HFFc6 (cell line): ENCODE measurements at places on chromosomes 3 and 15. TPM values are rescaled to one million over a fixed set of nuclear protein-coding genes. Genes with fewer than 3 reads are reported as not detected.
A peak's percentile ranks its signal among the peaks of the same experiment; 100 is the strongest.

- no peak for DNase-seq
- H3K27me3 ChIP-seq: no peaks in the 10 kb centered on the region; the same call in 1 of the 2 replicates
- no peak overlapping the region for H3K27ac ChIP-seq
- peaks cover 12% of the 10 kb centered on the region for H3K36me3 ChIP-seq
These were observed 78.7 kb downstream of the ATP1B3 start for GRCh38 chr3:141955175-141955574.

IL17RD gene
- 0.05 to 0.31 TPM (median 0.05 TPM) in 3 replicates for total RNA-seq

DNA sequence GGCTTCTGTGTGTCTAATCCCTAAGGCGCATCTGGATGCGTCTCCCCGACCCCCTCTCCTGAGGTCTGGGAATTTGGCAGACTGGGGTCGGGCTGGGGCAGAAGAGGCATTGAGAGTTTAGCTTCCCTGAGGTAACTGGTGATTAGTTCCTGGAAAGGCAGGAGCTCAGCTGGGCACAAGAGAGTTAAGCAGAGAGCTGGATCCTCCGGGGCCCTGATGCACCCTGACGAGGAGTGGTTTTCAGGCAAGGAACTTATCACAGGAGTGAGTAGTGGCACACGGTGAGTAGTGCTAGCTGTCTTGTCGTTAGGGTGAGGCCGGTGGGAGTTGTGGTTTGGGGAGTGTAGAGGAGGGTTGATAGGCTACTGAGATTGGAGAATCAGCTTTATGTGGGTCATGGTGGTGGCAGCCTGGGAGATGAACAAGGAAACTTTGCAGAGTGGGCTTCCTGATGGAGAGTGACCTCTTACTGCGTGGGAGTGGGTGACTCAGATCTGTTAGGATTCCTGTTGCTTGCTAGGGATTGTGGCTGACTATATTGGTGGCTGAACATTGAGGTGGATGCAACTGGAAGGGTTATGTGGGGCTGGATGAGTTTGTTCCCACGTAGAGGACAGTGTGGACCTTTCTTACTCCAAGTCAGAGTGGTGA is 897 bp downstream of the RAD54L2 start:
- H3K27me3 ChIP-seq: no peaks in the 10 kb centered on the region; the same call in 1 of the 2 replicates
- peaks cover 60% of the 10 kb centered on the region for H3K4me1 ChIP-seq
- H3K27ac ChIP-seq: peak overlapping the region; percentile 91
- peak; percentile 56 for DNase-seq
- peak overlapping the region; percentile 92 for H3K4me3 ChIP-seq
- no peaks in the 10 kb centered on the region for H3K36me3 ChIP-seq

DNA sequence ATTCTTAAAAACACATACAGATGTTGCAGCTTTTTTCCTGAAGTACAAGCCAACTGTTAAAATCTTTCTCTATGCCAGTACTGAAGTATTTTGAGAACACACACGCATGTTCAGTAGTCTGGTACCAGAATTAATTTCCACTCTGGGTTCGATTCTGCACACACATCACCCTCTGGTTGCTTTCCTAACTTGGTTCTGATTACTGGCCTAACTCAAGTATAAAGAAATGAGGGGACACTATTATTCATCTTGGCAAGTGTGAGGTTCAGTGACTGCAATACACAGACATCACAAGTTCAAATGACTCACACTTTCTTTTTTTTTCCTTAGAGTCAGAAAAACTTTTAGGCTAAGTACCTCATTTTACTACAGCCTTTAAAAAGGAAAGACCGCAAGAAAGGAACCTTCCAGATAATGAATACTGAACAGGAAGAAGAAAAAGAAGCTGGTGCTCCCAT is 37.4 kb upstream of the LDHAL6B start:
- H3K4me3 ChIP-seq: peak overlapping the region; percentile 82
- H3K36me3 ChIP-seq: peaks cover 50% of the 10 kb centered on the region
- peaks cover 63% of the 10 kb centered on the region for H3K4me1 ChIP-seq

- peaks cover 13% of the 10 kb centered on the region for H3K4me1 ChIP-seq
- H3K27me3 ChIP-seq: peaks cover 43% of the 10 kb centered on the region
- peak; percentile 7 for DNase-seq
- H3K36me3 ChIP-seq: no peaks in the 10 kb centered on the region
- no peak overlapping the region; the same call in 1 of the 2 replicates for H3K4me3 ChIP-seq
These were observed 14.5 kb upstream of the SLC6A1 start for GRCh38 chr3:10977892-10978510.

DNA sequence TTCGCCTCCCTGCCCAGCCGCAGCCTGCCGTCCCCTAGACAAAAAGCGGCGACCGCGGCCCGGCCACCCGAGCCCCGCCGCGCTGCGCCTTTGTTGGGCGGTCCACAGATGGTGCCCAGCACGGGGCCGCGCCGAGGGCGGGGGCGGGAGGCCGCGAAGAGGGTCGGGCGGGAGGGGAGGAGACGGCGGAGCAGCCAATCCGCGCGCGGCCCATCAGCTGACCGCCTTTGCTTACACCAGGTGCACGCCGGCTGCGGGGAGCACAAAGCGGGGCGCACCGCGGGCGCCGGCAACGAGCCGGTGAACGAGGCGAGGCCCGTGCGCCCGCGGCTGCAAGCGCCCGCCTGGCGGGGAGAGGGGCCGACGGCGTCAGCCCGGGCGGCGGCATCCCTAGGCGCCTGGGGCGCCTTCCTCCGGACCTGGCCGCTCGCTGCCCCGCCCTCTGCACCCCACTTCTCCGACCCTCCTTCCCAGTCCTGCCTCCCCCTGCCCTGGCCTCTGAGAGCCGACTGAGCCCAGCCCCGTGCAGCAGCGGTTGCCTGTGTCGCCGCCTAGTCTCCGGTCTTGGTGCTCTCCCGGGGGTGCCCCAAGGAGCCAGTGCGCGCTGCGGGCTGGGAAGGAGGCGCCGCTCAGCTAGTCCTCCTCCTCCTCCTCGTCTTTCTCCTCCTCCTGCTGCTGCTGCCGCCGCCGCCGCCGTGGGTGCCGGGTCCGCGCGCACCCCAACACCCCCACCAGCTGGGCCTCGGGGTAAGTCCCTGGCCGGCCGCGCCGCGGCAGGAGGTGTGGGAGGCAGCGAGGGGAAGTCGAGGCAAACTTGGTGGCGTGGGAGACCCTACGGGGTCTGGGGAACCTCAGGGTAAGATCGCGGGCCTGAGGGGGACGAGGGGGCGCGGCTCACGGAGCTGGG is at the start of gene LRRN1:
Gene LRRN1, plus strand, starts transcription at position 259 of the 907 bp plus-strand sequence. CDS start 45,211 bp downstream, outside the sequence.
- no peak for DNase-seq
- H3K27ac ChIP-seq: no peak within 1 kb of the TSS
- no peak within 1 kb of the TSS for H3K4me3 ChIP-seq
- H3K36me3 ChIP-seq: 0 out of 2 replicates have a peak, but pooled peaks cover 5% of the 10 kb centered on the region
- H3K27me3 ChIP-seq: peaks cover 6% of the 10 kb centered on the region

DNA sequence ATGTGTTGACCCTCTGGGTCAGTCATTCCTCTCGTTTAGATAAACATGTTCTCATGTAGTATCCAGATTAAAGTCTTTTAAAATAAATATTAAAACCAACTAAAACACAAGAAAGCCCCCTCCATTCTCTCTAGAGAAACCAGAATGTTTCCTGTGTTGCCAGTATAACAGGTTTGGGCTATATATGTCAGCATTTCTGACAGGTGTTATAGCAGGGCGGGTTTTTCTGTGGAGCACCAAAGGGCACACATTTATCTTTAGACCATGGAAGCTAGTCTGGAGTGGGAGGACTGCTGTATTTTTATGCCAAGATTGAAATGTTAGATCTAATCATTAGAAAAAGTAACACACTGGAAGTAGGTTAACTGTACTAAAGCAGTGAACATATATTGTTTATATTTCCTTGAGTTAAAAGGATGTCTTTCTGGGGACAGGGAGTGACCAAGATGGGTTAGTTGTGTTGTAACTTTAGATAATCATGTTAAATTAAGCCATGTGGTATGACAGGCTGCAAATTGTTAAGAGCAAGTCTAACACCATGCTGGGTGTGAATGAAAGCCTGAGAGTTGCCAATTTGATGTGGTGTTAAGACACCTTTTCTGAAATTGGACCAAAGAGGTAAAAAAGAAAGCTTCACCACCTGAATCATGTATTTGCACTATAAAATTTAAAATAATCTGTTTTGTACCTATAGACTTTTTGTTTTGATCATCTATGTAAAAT is 15.6 kb downstream of the KCTD6 start:
- no peaks in the 10 kb centered on the region for H3K27me3 ChIP-seq
- no peak for DNase-seq
- no peak overlapping the region for H3K27ac ChIP-seq
- no peaks in the 10 kb centered on the region for H3K36me3 ChIP-seq
- H3K4me3 ChIP-seq: no peak overlapping the region

IL17RE gene
- 0.42 to 0.57 TPM (median 0.54 TPM) in 3 replicates for total RNA-seq

DNA sequence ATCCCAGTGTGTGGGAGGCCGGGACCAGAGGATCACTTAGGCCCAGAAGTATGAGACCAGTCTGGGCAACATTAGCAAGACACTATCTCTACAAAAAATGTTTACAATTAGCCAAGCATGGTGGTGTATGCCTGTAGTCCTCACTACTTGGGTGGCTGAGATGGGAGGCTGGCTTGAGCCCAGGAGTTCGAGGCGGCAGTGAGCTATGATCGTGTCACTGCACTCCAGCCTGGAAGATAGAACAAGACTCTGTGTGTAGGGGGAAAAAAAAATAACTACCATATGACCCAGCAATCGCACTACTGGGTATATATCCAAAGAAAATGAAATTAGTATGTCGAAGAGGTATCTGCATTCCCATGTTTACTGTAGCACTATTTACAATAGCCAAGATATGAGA is 22.6 kb downstream of the RYK start:
- H3K27ac ChIP-seq: no peak overlapping the region; the same call in 1 of the 2 replicates
- DNase-seq: no peak
- H3K27me3 ChIP-seq: no peaks in the 10 kb centered on the region; the same call in 1 of the 2 replicates
- peaks cover 57% of the 10 kb centered on the region for H3K4me1 ChIP-seq

DNA sequence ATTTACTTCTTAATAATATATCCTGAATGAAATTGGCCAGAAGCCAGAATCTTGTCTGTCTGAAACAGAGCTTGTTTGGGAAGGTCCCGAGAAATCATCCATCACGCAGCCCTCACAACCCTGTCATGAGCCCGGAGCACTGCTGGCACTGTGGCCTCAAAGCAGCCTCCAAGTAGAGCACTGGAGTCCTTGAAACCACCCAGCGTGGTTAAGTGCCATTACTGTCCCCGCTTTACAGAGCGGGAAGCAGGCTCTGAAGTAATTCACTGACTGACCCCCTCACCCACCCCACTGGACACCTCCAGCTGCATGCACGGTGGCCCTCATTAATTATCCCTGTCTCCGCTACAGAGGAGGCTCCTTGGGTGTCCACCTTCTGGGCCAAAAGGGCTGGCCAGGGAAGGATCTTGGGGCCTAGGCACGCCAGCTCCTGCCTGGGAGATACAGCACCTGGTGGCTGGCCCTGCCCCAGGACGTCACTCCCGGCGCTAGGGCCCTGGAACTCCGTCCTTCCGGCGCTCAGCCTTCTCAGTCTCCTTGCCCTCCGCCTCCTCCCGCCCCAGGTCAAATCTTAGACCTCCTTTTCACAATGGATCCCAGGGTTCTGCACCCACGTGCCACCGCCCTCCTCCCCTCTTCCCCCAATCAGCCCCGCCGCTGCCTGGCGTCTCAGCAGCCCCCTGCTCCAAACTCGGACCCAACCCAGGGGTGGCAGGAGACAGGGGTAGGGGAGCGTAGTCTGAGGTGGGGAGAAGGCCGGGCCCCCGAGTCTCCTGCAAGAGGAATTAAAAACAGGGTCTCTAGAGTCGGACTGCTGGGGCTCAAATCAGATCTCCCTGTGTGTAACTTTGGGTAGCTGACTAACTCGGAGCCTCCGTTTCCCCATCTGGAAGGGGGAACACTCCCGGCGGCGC is 1.1 kb downstream of the TKT start:
- H3K36me3 ChIP-seq: peaks cover 30% of the 10 kb centered on the region
- H3K27me3 ChIP-seq: peaks cover 6% of the 10 kb centered on the region
- peak overlapping the region; percentile 97 for H3K4me3 ChIP-seq
- H3K4me1 ChIP-seq: peaks cover 46% of the 10 kb centered on the region

C3orf70 gene
- total RNA-seq: 0.07 to 0.11 TPM (median 0.08 TPM) in 3 replicates

SAMD7 gene
- total RNA-seq: not detected in 3 replicates

- peaks cover 4% of the 10 kb centered on the region for H3K27me3 ChIP-seq
- peaks cover 11% of the 10 kb centered on the region for H3K4me1 ChIP-seq
- peak overlapping the region; percentile 20; the same call in 1 of the 2 replicates for H3K27ac ChIP-seq
These were observed 8.5 kb upstream of the ILDR1 start for GRCh38 chr3:122030381-122031122.

DNA sequence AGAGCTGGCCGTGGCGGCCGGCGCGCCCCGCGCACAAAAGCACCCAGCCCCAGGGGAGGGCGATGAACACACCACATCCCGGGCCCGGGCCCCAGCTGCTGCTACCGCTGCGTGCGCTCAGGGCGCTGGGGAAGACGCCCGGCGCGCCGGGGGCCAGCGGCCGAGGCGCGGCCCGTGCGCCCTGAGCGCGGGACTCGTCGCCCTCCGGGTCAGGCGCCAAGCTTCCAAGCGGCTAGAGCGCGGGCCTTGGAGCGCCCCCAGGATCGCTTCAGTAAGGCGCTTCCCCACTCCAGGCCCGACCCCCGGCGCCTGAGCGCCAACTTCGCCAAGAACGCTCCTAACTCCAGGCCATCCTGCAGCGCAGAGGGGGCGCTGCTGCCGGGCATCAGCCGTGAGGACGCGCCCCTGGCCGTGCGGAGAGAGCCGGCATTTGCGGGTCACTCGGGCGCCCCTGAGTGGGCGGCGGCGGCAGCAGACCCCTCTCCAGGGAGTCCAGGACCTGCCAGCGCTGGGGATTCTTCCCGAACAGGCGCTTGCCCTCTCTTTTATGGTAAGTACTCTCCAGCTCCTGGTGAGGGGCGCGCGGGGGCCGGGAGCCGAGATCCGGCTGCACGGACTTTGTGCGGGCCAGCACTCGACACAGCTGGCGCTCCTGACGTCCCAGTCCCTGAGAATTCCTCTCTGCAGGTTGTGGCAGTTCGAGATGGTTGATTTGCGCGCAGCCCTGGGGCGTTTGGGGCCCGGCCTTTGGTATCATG is 475 bp downstream of the SPSB4 start:
- H3K4me1 ChIP-seq: no peaks in the 10 kb centered on the region
- no peak overlapping the region for H3K4me3 ChIP-seq
- no peaks in the 10 kb centered on the region for H3K36me3 ChIP-seq
- peaks cover 53% of the 10 kb centered on the region for H3K27me3 ChIP-seq

DNA sequence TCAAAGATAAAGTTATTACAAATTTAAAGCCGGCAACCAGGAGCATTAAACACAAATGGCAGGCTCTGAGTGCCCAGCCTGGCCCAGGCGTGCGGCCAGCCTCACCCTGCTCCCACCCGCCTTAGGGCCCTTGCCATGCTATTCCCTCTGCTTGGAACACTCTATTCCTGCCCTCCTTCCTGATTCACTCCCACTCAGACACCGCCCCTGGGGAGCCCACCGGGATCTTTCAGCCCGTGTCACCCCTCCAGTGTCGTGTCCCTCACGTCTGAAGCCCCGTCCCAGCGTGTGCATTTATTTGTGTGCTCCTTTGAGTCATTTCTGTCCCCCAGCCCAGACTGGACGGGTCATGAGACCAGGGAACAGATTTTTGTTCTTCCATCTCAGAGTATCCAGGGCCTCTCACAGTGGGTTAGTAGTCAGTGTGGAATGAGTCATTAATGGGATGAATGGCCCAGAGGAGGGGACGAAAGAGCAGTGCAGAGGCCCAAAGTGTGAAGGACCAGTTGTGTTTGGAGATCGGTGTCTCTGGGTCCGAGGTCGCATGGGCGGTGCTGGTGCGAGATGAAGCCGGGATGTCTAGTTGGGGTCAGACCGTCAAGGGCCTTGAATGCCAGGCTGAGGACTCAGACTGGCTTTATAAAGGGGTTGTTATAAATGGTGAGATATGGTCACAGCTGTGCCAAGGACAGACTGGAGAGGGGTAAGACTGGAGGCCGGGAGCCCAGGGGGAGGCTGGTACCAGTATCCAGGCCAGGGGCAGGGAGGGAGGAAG is 58.9 kb upstream of the SLC6A6 start:
- no peak for DNase-seq
- no peak overlapping the region for H3K4me3 ChIP-seq
- H3K27me3 ChIP-seq: peaks cover 36% of the 10 kb centered on the region
- H3K36me3 ChIP-seq: no peaks in the 10 kb centered on the region

CPA3 gene
- 0.27 to 0.96 TPM (median 0.64 TPM) in 3 replicates for total RNA-seq

- DNase-seq: no peak
- no peak overlapping the region for H3K27ac ChIP-seq
- H3K36me3 ChIP-seq: no peaks in the 10 kb centered on the region
- H3K4me1 ChIP-seq: no peaks in the 10 kb centered on the region
These were observed 1257.1 kb downstream of the NSUN3 start for GRCh38 chr3:95319921-95320494.
